Left lung (tissue), 14 donors: ENCODE measurements at places on chromosomes 4 and X. TPM values are rescaled to one million over a fixed set of nuclear protein-coding genes. Genes with fewer than 3 reads are reported as not detected.

GRCh38 chr4:34181311-34181841, 2062.9 kb downstream of the ARAP2 start:
- no peak overlapping the region for H3K4me3 ChIP-seq
- H3K36me3 ChIP-seq = no peaks in the 10 kb centered on the region
- no peak for DNase-seq
- H3K4me1 ChIP-seq = no peaks in the 10 kb centered on the region
- no peak overlapping the region for H3K27ac ChIP-seq

DNA sequence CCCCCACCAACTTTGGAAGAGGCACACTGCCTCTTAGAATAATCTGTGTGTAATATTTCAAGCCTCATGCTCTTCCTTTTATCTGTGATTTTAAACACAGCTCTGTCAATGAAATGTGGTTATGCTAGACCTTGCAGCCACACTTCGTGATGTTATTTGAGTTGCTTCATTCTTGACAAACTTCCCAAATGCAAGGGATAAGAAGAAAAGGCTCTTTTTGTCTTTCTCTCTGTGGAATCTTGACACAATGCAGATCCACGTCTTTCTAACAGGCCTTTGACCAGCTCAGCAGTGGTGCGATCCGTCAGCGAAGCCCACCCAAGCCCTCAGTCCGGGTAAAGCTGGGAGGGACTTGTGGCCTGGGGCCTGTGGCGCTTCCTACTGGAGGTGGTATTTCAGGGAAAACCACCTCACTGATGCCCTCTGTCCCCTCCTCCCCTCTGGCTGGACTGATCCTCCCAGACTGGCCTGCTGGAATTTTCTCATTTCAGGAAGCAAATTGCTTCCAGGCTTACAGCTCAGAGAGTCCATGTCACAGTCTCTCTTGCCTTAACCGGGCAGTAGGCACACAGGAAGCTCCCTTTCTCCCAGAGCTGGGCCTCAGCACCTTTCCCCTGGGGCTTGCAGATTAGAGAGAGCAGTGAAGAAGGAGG, 19.5 kb upstream of the CCKAR start:
- no peaks in the 10 kb centered on the region for H3K36me3 ChIP-seq
- H3K27me3 ChIP-seq = no peaks in the 10 kb centered on the region
- H3K4me3 ChIP-seq = no peak overlapping the region
- no peaks in the 10 kb centered on the region for H3K4me1 ChIP-seq
- no peak overlapping the region for H3K27ac ChIP-seq
- no peak for DNase-seq

DNA sequence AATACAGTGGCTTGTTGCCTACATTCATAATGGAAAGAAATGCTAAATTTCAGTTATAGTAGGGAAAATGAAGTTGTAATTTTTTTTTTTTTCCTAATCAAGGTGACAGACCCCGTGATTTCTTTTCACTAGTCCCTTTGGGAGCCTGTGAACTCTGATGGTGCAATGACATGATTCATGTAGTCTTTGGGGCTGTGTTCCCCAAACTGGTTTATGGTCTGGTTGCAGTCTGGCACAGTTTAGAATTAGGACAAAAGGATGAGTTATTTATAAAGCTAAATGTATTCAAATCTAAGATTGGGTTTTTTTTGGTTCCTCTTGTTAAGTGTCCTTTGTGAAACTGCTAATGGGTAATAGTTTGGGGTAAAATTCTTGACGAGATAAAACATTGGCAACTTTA, 66.0 kb downstream of the REPS2 start:
- H3K36me3 ChIP-seq = no peaks in the 10 kb centered on the region
- no peak overlapping the region for H3K4me3 ChIP-seq
- no peak overlapping the region for H3K27ac ChIP-seq
- no peaks in the 10 kb centered on the region for H3K4me1 ChIP-seq
- peaks cover 4% of the 10 kb centered on the region for H3K27me3 ChIP-seq
- DNase-seq = no peak

MAGEB2 gene
- not detected for total RNA-seq

TEX13B gene
- not detected for total RNA-seq

GRCh38 chr4:188078116-188078515, 31.3 kb downstream of the TRIML2 start:
- H3K4me3 ChIP-seq = no peak overlapping the region
- H3K4me1 ChIP-seq = no peaks in the 10 kb centered on the region
- no peak for DNase-seq

GRCh38 chr4:123706973-123707372, 310.4 kb downstream of the SPRY1 start:
- no peak overlapping the region for H3K4me3 ChIP-seq
- H3K36me3 ChIP-seq = no peaks in the 10 kb centered on the region
- no peaks in the 10 kb centered on the region for H3K4me1 ChIP-seq
- H3K27ac ChIP-seq = no peak overlapping the region
- peak; percentile 60 for DNase-seq

TIGD4 gene
- total RNA-seq = 0.38 TPM

DNA sequence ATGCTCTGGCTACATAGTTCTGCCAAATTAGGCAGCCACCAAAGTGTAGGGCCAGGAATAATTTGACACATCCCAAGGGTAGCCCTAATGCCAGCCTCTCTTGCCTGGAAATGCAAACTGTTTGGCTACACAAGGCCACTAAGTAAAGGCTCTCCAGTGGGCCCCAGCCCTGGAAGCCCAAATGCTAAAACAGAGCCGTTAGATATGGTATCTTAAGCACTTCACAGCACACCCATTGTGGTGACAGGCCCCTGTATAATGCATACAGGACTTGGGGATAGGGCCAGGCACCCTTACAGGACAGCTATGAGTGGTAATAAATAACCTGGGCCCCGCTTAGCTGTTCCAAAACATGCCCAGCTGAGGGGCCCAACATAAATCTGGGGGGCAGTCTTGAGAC, 623.9 kb downstream of the BCOR start:
- no peaks in the 10 kb centered on the region for H3K36me3 ChIP-seq
- peaks cover 2% of the 10 kb centered on the region for H3K4me1 ChIP-seq
- H3K4me3 ChIP-seq = no peak overlapping the region
- no peaks in the 10 kb centered on the region for H3K27me3 ChIP-seq
- DNase-seq = no peak

GRCh38 chr4:78360466-78360865, 191.1 kb upstream of the ANXA3 start:
- H3K36me3 ChIP-seq = no peaks in the 10 kb centered on the region
- H3K27ac ChIP-seq = no peak overlapping the region
- DNase-seq = no peak
- H3K4me1 ChIP-seq = no peaks in the 10 kb centered on the region
- H3K4me3 ChIP-seq = no peak overlapping the region
- H3K27me3 ChIP-seq = no peaks in the 10 kb centered on the region

DNA sequence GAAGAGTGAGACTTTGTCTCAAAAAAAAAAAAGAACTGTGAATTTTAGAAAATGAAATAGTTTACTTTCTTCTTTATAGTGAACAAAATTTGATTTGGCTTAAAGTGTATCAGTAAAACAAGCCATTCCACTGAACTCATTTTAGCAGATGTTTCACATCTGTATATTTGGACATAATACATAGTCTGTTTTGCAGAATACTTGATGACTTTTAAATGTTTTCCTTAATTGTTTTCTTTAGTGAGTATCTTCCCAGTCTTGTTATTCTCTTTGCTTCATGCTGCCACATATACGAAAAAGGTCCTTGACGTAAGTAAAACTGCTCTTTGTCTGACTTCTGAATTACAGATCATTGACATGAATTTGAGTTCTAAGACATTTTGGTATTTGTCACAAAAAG, 8.3 kb downstream of the TMEM33 start:
- peaks cover 12% of the 10 kb centered on the region for H3K4me1 ChIP-seq
- peaks cover 77% of the 10 kb centered on the region for H3K36me3 ChIP-seq
- no peak overlapping the region for H3K27ac ChIP-seq
- DNase-seq = no peak
- H3K27me3 ChIP-seq = no peaks in the 10 kb centered on the region

- no peaks in the 10 kb centered on the region for H3K27me3 ChIP-seq
- H3K4me3 ChIP-seq = no peak overlapping the region
- DNase-seq = no peak
- H3K36me3 ChIP-seq = no peaks in the 10 kb centered on the region
- no peak overlapping the region for H3K27ac ChIP-seq
Measured at GRCh38 chr4:174753021-174753420, 76.0 kb downstream of the GLRA3 start.

GRCh38 chr4:54548098-54548620, 109.6 kb upstream of the KIT start:
- H3K36me3 ChIP-seq = no peaks in the 10 kb centered on the region
- H3K4me3 ChIP-seq = no peak overlapping the region

NEUROG2 gene
- total RNA-seq = not detected

DNA sequence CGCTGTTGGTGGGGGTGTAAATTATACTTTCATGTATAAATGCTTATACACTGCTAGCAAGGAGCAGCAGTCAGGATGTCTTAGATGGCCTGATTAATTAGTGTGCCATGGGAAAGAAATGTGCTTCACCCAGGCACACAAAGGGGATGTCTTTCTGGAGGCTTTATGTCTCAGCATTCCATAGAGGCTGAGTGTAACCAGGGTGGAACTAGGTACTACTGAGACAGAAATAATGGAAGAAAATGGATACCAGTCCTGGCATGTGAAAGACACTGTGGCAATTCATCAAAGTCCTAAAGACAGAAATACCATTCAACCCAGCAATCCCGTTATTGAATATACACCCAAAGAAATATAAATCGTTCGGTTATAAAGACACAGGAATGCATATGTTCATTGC, 52.5 kb downstream of the PF4 start:
- DNase-seq = no peak
- H3K36me3 ChIP-seq = no peaks in the 10 kb centered on the region
- no peak overlapping the region for H3K27ac ChIP-seq
- no peaks in the 10 kb centered on the region for H3K4me1 ChIP-seq

CSAG3 gene
- total RNA-seq = not detected

GRCh38 chr4:163166041-163166579, 580 bp downstream of the NAF1 start:
- H3K27ac ChIP-seq = peak overlapping the region; percentile 86
- no peaks in the 10 kb centered on the region for H3K27me3 ChIP-seq
- peak overlapping the region; percentile 89 for H3K4me3 ChIP-seq
- peaks cover 25% of the 10 kb centered on the region for H3K4me1 ChIP-seq

- no peaks in the 10 kb centered on the region for H3K36me3 ChIP-seq
- no peaks in the 10 kb centered on the region for H3K27me3 ChIP-seq
- no peak overlapping the region for H3K4me3 ChIP-seq
- H3K4me1 ChIP-seq = no peaks in the 10 kb centered on the region
Measured at GRCh38 chrX:20378233-20378920, 111.7 kb upstream of the RPS6KA3 start.

DNA sequence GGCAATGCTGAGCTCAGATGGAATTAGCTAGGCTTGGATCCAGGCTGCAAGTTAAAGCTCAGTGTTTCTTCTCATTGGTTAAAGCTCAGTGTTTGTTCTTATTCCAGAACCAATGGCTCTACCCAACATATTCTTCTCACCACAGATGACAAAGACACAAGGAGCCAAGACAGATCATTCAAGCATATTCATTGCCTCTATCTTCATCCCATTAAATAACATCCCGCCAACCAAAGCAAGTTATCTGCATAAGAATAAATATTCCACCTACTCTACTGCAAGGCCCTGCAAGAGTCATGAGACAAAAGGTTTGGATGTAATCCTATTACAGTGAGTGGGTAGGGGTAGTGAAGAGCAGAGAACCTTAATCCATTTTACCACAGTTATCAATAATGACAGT, 766.5 kb downstream of the C4orf33 start:
- no peak overlapping the region for H3K27ac ChIP-seq
- DNase-seq = no peak
- H3K36me3 ChIP-seq = no peaks in the 10 kb centered on the region
- H3K27me3 ChIP-seq = no peaks in the 10 kb centered on the region
- H3K4me3 ChIP-seq = no peak overlapping the region

- no peak for DNase-seq
- H3K27me3 ChIP-seq = peaks cover 13% of the 10 kb centered on the region
Measured at GRCh38 chrX:418927-419729, 32.4 kb upstream of the PPP2R3B start.

WDFY3 gene
- 86.7 TPM for total RNA-seq

GRCh38 chr4:96736352-96736889, 896.5 kb downstream of the PDHA2 start:
- H3K4me3 ChIP-seq = no peak overlapping the region
- H3K27ac ChIP-seq = no peak overlapping the region
- H3K4me1 ChIP-seq = no peaks in the 10 kb centered on the region
- no peaks in the 10 kb centered on the region for H3K27me3 ChIP-seq
- DNase-seq = no peak
- no peaks in the 10 kb centered on the region for H3K36me3 ChIP-seq

DNA sequence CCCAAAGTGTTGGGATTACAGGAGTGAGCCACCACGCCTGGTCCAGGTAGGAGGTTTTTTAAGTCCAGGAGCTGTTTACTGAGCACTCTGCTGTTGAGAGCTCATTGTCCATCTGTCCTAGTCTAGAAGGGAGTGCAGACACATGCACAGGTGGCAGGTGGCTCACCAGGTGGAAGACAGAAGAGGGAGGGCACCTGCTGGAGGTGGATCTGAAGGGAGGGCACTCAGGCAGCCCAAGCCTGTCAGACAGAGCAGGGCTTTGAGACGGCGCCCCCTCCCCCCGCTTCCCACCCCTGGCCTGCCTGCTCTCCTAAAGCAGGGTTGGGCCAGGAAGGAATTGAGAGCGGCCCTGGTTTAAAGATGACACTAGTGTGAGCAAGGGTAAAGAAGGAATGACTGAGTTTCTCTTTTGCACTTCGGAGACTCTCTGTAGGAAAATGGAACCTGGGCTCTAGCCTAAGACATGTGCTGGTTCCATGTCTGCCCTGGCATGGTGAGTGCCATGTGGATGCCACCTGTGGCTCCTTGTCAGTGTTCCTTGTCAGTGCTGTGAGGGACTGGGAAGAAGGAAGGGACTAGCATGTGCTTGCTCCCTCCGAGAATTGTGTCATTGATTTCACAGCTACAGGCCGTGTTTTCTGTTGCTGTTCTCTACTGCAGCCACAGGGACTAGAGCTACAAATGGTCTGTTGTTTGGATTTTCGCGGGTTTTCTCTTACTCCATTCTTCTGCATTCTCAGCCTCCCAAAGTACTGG, 108.6 kb downstream of the TNIP2 start:
- H3K27me3 ChIP-seq = no peaks in the 10 kb centered on the region
- DNase-seq = no peak
- H3K36me3 ChIP-seq = peaks cover 6% of the 10 kb centered on the region
- H3K27ac ChIP-seq = no peak overlapping the region
- H3K4me3 ChIP-seq = no peak overlapping the region
- H3K4me1 ChIP-seq = no peaks in the 10 kb centered on the region

GRCh38 chrX:85622635-85623034, 243.2 kb upstream of the POF1B start:
- no peaks in the 10 kb centered on the region for H3K4me1 ChIP-seq
- H3K27ac ChIP-seq = no peak overlapping the region
- no peaks in the 10 kb centered on the region for H3K36me3 ChIP-seq
- H3K4me3 ChIP-seq = no peak overlapping the region
- no peaks in the 10 kb centered on the region for H3K27me3 ChIP-seq
